ENCODE measurements at places on chromosomes 16 and 17. TPM values are rescaled to one million over a fixed set of nuclear protein-coding genes. Genes with fewer than 3 reads are reported as not detected.

Gene CDRT15
- total RNA-seq, result not detected

Gene OGFOD1
- total RNA-seq, result 37.1 TPM

Gene CHST4
- not detected for total RNA-seq

Gene NPTX1
- total RNA-seq, result 71.2 TPM

Gene TMEM204
- total RNA-seq, result 65.7 TPM

Gene MT2A
- total RNA-seq, result 46.6 TPM

Gene KLHL10
- total RNA-seq, result not detected

Gene MPP2
- 1.1 TPM for total RNA-seq

Gene GP1BA
- total RNA-seq, result not detected

Gene FBXL16
- total RNA-seq, result 21.5 TPM
